Stimulated activated CD4-positive, alpha-beta T cell treated with anti-CD3 and anti-CD28 coated beads, Interleukin-1b, Interleukin-23, amount 100 ng/mL, for 1 hour (primary cell): ENCODE measurements at places on chromosomes 2 and 18.

DNA sequence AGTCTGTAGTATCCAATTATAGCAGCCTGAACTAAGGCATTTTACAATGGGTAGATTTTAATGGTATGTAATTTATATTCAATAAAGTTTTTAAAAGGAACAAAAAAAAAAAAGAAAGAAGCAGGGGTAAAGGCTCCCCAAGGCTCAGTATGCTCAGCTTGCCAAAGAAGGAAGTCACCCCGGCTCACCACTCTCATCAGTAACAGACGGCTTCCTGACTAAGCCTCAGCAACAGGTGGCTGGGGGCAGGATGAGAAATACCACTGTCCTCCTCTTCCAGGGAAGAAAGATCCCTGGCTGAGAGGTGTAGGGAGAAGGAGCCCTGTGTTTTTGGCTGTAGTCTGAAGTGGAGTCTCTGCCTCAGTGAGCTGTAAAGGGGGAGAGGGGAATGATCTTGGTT, 121.2 kb downstream of the ARHGEF4 start:
- no peak for DNase-seq

DNA sequence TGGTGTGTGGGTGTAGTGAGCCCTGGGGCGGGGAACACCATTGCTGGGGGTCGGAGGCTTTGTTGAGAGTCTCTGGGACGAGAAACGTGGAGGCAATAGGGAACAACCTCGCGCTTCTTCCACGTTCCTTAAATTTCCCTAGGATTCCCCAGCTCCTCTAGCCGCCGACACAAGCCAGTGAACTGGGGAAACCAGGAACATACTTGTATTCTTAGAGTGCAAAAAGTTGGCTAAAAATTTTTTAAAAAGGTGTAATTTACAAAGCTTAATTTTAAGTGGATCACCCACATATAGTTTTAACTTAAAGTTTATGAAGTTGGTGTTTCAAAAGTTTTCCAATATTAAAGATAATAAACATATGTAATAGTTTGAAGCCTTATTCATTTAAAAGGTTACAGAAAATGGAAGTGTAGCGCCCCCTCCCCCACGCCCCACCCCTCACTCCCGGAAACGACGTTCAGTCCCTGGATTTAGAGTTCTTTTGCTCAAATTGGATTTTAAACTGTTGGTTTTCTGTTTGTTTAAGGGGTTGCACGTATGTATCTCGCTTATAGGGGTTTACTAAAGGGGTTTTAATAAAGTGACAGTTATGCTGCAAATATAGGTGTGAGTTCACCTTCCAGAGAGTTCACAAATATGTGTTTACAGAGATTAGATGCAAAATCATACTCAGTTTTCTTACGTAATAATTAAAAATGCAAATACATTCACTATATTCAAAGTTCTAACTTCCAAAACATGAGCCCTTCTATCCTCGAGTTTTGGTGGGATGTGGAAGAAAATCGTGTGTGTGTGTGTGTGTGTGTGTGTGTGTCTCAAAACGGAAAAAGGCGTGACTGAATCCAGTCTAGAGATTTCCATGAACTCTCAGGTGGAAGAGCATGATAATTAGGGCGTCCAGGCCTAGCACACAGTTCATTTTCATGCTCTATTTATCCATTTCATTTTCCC, 872 bp downstream of the DSG2 start:
- no peak for DNase-seq

- DNase-seq: no peak
Observed at GRCh38 chr2:232937278-232937906, 67.3 kb downstream of the SNORC start.

- no peak for DNase-seq
Observed at GRCh38 chr2:239169311-239170048, 231.3 kb downstream of the HDAC4 start.

- no peak for DNase-seq
Observed at GRCh38 chr18:70503060-70503459, 214.2 kb downstream of the SOCS6 start.

- DNase-seq: no peak
Observed at GRCh38 chr2:165120740-165121467, 82.9 kb downstream of the SCN3A start.
